ENCODE measurements at places on chromosomes 12 and 14. TPM values are rescaled to one million over a fixed set of nuclear protein-coding genes. Genes with fewer than 3 reads are reported as not detected.

Gene DTX1
- total RNA-seq: 0.21 TPM

Gene TMEM132D
- total RNA-seq: not detected

Gene KRT86
- 0.64 TPM for total RNA-seq

Gene RNASE2
- not detected for total RNA-seq

Gene SLCO1B1
- total RNA-seq: not detected

Gene PAH
- not detected for total RNA-seq

Gene REP15
- total RNA-seq: 0.77 TPM

Gene CCDC184
- total RNA-seq: 0.38 TPM

Gene CCDC177
- 0.05 TPM for total RNA-seq

Gene ESYT1
- 155 TPM for total RNA-seq

GRCh38 chr14:38074754-38075153, 132.9 kb upstream of the SSTR1 start:
- H3K4me3 ChIP-seq: peak overlapping the region; percentile 17
- no peaks in the 10 kb centered on the region for H3K36me3 ChIP-seq
- DNase-seq: peak; percentile 70
- no peak overlapping the region for H3K27ac ChIP-seq

DNA sequence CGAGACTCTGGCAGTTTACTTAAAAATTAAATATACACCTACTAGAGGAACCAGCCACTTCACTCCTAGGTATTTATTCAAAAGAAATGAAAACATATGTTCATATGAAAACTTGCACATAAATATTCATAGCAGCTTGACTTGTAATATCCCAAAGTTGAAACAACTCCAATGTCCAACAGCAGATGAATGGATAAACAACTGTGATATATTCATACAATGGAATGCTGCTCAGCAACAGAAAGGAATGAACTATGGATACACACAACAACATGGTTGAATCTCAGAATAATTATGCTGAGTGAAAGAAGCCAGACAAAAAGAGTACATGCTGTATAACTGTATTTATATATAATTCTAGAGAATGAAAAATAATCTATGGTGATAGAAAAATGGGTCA, 53.4 kb upstream of the DACT1 start:
- peaks cover 2% of the 10 kb centered on the region for H3K36me3 ChIP-seq
- no peak for DNase-seq
- H3K4me1 ChIP-seq: no peaks in the 10 kb centered on the region
- H3K27me3 ChIP-seq: peaks cover 10% of the 10 kb centered on the region
- no peak overlapping the region for H3K4me3 ChIP-seq
- no peak overlapping the region for H3K27ac ChIP-seq

DNA sequence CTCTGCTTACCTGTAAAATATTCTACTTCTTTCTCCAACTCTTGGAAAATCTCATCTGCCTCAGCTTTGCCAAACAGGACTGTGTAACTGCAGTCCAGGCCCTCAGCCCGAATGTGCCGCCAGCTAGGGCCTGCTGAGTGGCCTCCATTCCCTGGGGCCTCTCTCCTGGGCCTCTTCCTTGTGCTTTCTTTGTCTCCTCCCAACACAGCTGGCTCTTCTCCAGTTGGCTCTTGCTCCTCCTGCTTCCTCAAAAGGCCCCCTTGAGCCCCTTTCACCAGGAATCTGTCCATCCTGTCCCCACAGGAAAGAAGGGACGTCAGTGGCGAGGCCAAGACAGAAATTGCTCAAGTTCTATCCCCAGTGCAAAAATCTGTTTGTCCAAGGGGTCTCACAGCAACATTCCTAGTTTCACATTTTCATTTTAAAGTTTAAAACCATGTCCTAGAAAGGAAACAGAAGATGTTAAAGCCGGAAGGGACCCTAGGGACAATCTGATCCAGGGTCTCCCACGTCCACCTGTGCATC, 713 bp downstream of the ALKBH2 start:
- H3K27ac ChIP-seq: peak overlapping the region; percentile 84
- H3K36me3 ChIP-seq: peaks cover 26% of the 10 kb centered on the region
- peaks cover 39% of the 10 kb centered on the region for H3K4me1 ChIP-seq
- DNase-seq: peak; percentile 62

DNA sequence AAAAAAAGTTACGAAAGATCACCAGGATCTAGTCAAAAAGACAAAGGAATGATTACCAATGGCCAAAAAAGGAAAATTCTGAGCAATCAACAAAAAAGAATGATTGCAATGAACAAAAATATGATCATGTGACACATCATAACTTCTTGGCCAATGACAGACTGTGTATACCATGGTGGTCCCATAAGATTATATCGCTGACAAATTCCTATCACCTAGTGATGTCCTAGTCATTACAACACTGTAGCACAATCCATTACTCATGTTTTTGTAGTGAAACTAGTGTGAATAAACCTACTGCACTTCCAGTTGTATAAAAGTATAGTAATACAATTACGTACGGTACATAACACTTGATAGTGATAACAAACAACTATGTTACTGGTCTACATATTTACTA, 12.3 kb downstream of the SEL1L start:
- H3K4me1 ChIP-seq: peaks cover 30% of the 10 kb centered on the region
- no peak overlapping the region for H3K4me3 ChIP-seq

DNA sequence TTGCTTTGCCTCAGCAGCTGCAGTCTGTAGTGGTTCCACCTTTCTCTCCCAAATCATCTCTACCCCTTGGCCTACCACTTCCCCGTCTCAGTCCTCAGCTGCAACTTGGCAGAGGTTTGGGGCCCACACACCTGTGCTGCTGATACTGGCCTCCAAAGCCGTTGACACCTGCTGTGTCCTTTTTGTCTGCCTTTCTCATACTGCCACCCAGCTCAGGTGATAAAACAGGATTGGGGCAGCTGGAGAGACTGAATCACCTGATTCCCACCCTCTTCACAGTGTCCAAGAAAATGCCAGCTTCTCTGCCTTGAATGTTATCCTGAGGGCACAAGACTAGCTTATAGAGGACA, 103.7 kb downstream of the ETV6 start:
- H3K4me1 ChIP-seq: peaks cover 38% of the 10 kb centered on the region
- no peaks in the 10 kb centered on the region for H3K27me3 ChIP-seq
- no peak for DNase-seq
- peaks cover 62% of the 10 kb centered on the region for H3K36me3 ChIP-seq
- H3K27ac ChIP-seq: peak overlapping the region; percentile 35

- H3K4me1 ChIP-seq: peaks cover 4% of the 10 kb centered on the region
- no peak overlapping the region for H3K4me3 ChIP-seq
- H3K27ac ChIP-seq: no peak overlapping the region
- H3K36me3 ChIP-seq: no peaks in the 10 kb centered on the region
- no peak for DNase-seq
- peaks cover 5% of the 10 kb centered on the region for H3K27me3 ChIP-seq
Observed at GRCh38 chr12:66739940-66740651, 61.2 kb upstream of the GRIP1 start.

- H3K36me3 ChIP-seq: peaks cover 36% of the 10 kb centered on the region
- no peak overlapping the region for H3K4me3 ChIP-seq
- no peak overlapping the region for H3K27ac ChIP-seq
- peaks cover 12% of the 10 kb centered on the region for H3K4me1 ChIP-seq
- H3K27me3 ChIP-seq: no peaks in the 10 kb centered on the region
Observed at GRCh38 chr12:69570000-69570516, 15.2 kb upstream of the CCT2 start.

DNA sequence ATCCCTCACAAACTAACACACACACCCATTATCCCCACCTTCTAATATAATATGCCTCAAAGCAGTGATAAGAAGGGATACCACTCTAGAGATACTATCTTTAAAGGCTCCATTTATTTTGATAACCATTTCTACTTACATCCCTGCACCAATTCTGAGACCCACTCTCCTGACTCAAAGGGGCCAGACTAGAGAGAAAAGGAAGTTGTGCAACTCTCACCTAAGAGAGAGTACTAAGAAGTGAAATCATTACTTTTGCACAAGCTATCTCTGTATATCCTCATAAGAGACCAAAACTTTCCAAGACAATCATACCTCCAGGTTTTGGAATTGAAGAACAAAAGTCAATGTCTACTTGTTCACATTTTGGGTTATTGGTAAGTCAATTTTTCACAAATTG, 45.4 kb upstream of the USP15 start:
- H3K4me1 ChIP-seq: peaks cover 18% of the 10 kb centered on the region
- peaks cover 12% of the 10 kb centered on the region for H3K27me3 ChIP-seq
- no peak for DNase-seq
- no peak overlapping the region for H3K4me3 ChIP-seq
- H3K36me3 ChIP-seq: no peaks in the 10 kb centered on the region
- no peak overlapping the region for H3K27ac ChIP-seq

DNA sequence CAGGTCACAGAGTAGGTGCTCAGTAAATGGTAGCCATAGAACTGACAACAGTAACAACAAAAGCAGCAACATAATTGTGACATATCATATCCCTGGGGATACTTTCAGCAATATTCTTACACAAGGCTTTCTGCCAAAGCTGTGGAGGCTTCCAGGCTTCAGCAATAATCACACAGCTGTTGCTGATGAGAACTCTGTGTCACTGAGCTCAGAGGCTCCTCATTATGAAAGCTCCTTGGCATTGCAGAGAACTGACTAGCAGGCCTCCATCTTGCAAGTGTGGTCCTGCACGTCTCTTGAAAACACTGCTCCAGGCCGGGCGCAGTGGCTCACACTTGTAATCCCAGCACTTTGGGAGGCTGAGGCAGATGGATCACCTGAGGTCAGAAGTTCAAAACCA, 97.3 kb upstream of the BTG1 start:
- H3K27me3 ChIP-seq: no peaks in the 10 kb centered on the region
- H3K4me1 ChIP-seq: no peaks in the 10 kb centered on the region
- no peak overlapping the region for H3K4me3 ChIP-seq
- DNase-seq: no peak
